Activated CD4-positive, alpha-beta memory T cell treated with anti-CD3 and anti-CD28 coated beads for 36 hours (primary cell): ENCODE measurements at places on chromosomes 1 and 21. TPM values are rescaled to one million over a fixed set of nuclear protein-coding genes. Genes with fewer than 3 reads are reported as not detected.

CFH gene
- total RNA-seq: 2.5 TPM

CCDC17 gene
- total RNA-seq: 1.1 TPM

TFF3 gene
- total RNA-seq: not detected

C1orf87 gene
- total RNA-seq: not detected

TDRD5 gene
- not detected for total RNA-seq

PARK7 gene
- 429 TPM for total RNA-seq

DNA sequence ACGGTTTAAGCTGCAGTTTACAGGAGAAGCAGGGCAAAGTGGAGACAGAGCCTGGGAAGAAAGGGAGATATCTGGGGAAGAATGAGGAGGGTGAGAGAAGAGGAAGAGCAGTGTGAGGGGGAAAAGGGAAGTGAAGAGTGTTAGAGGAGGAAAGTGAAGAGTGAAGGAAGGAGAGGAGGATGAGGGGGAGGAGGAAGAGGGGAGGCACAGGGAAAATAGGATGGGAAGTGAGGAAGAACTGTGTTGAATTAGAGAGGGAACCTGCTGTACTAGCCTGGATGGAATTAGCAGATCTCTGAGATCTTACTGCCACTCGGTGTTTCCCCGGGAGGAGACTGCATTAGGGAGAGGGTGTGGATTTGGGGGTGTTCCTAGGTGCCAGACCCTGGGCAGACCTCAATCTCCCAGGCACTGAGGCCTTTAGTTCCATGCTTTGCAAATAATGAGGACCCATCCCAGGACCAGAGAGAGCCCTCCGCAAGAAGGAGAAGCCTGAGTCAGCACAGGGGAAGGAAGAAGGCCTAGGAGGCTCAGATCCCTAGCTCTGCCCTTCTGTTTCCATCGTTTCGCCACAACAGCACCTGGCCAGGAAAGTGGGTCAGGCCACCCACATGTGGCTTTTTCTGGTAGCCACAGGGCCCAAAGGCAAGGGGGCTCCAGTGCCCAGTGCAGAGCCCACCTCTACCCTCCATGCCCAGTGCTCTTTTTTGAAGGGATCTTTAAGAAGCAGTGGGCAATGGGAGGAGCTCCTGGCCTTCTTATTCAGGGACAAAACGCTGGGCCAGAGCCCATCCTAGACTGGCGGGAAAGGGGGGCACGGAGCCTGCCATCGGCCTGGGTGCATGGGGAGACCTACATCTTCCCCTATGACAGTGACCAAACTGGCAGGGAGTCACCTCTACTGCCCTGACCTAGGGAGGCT is 2.0 kb downstream of the LRRN2 start:
- no peak for DNase-seq

DNA sequence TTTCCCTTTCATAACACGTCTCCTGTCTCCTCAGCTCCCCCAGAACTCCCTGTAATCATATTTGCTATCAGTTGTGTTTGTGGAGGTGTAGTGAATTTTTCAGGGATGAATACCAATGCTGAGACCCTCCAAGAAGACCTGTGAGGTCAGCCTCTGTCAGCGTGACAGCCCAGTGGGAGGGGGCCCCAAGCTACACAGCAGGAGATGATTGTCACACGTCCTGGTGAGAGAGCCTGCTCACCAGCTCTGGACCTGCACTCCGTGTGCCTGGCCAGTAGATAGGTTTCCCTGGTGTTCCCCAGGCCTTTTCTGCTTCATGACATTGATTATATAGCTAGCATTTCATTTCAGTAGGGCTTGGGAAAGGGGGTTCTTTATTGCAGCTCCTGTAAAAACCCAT is 421.5 kb downstream of the KIF26B start:
- DNase-seq: no peak

DNA sequence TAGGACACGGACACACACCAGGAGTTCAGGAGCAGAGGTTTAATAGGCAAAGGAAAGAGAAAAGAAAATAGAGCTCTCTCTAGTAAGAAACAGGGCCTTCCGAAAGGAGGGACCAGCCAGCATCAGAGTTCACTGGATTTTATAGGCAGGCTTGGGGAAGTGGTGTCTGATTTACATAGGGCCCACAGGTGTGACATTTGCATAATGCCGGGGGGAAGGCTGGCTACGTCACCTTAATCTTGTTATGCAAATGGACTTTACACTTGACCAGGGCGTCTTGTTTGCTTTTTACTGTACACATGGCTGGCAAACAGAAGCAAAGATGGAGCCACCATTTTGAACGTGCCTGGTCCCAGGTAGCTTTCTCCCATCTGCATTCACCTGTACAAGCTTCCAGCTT is at the start of gene OR14A16:
Gene OR14A16, minus strand, starts transcription at position 97 of the 400 bp plus-strand sequence. CDS start 8,390 bp downstream, outside the sequence.
- no peak for DNase-seq

- DNase-seq: no peak
Observed at GRCh38 chr1:156388174-156389137, 19.4 kb downstream of the RHBG start.

- DNase-seq: no peak
Observed at GRCh38 chr1:39540504-39541031, 36.0 kb downstream of the PABPC4 start.

DNA sequence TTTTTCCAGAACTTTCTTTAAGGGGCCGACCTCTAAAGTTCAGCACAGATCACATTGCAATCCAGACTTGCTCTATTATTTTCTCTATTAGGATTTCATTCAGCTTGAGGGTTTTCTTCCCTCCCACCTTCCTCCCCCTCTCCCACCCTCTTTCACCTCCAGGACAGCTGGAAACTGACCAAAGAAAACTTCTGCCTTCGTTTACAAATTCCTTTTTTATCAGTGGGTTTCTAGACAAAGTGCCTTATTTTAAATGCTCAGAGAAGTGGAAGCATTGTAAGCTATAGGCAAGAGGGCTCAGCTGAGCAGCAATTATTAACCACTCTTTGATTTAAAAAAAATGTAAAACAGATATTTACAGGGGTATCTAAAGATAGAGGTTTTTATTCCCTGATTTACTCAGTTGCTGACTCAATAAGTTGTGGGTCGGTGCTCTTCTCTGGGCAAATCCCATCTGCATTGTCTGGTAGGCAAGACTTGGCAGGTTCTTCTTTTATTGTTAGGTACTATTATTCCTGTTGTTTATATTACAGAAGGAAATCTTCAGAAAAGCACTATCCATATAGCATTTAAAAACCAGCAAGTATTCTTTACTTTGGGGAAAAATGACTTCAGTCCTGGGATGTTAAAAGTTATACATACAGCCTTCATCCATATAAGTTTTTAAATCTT is 277.0 kb upstream of the C1orf105 start:
- DNase-seq: no peak

DNA sequence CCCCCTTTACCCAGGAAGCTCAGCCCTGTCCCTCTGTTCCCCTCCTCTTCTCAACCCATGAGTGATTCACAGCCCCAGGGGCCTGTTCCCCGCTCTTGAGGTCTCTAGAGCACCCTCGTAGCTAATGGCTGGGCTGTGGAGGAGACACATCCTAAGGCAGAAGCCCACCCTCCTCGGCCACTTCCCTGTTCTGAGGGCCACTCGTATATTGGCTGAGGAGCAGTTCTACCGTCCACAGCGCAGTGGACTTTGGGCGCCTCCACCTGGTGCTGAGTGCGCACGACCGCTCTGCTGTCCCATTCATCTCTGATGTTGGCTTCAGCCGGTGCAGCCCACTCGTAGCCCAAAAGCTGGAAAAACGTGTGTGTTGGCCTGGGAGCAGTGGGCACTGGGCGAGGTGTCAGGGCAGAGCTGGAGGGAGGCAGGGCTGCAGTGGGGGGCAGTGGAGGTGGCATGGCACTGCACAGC is 24.5 kb upstream of the PKP1 start:
- DNase-seq: peak; percentile 2

DNA sequence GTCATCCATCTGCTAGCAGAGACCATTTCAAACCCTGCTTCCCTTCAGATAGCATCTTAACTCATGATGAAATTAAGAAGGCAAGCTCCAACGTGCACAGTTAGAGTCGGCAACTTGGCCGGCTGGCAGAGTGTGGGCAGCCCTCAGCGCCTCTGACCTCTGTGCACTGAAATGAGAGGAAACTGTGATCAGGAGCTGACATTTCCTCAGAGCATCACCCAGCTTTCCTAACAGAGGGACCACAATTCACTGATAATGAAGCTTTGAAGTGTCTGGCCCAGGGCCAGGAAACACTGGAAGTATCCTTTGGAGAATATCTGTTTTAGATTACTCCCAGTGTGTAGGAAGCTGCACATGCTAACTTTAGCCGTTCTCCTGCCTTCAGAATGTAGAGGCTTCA is 145.0 kb upstream of the ZC3H11B start:
- DNase-seq: no peak

- no peak for DNase-seq
Observed at GRCh38 chr1:230693221-230693620, 20.7 kb downstream of the AGT start.

DNA sequence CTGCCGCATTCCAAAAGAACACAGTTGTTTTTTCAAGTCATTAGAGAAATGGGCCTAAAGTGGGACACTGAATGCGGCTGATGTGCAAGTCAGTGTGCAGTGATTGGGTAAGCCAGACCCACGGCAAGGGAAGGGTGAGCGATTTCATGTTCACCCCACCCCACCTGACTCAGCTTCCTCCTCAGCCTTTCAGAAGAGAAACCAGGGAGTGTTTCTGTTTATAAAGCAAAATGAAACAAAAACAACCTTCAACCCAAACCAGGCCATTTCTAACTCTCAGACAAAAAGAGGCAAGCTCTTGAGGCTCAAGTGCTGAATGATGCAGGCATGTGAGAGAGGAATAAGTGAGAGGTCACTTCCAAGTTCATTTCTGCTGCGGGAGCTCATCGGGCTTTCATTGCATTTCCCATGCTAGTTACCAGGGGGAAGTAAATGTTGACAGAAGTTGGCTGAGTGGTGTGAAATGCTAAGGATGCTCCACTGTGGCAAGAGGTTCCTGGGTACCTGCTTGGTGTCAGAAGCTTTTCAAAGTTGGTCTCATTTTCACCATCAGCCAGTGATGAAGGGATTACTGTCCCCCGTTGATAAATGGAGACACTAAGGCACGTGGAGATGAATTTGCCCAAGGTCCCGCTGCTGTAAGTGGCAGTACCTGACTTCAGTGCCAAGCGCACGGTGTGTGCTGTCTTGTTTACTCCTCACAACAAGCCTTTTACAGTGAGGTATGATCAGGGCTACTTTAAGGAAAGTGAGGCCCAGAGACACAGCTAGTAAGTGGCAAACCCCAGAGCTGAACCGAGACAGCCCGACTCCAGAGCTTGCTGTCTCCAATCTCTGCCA is 29.1 kb downstream of the STPG1 start:
- peak; percentile 78 for DNase-seq

DNA sequence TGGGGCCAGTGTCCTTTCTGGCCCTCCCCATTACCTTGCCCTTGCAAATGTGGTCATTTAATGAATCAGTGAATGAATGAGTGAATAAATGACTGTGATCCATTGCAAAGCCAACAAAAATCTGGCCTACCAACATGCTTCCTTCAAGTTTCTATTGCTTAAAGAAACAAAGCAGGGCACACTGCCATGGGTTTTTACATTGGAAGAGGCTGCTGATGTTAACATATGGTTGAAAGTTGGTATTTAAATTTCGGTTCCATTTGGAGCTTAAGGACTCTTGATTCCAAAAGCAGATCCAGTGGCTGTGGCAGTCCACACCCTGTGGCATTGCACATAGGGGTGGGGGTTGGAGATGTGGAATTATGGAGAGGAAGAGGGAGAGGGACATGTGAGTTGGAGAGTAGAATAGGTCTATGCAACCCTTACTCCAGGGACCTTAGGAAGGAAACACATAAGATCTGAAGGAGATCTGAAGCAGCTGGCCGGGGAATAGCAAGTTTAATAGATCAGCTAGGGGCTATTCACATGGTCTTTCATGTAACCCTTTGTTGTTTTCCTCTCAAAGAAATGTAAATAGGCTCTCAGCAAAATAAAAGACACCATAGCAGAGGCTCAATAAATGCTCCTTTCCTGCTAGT is 7.2 kb downstream of the ABCA4 start:
- DNase-seq: no peak

GRCh38 chr1:98119796-98120195 is 199.0 kb upstream of the DPYD start:
- DNase-seq: no peak

DNA sequence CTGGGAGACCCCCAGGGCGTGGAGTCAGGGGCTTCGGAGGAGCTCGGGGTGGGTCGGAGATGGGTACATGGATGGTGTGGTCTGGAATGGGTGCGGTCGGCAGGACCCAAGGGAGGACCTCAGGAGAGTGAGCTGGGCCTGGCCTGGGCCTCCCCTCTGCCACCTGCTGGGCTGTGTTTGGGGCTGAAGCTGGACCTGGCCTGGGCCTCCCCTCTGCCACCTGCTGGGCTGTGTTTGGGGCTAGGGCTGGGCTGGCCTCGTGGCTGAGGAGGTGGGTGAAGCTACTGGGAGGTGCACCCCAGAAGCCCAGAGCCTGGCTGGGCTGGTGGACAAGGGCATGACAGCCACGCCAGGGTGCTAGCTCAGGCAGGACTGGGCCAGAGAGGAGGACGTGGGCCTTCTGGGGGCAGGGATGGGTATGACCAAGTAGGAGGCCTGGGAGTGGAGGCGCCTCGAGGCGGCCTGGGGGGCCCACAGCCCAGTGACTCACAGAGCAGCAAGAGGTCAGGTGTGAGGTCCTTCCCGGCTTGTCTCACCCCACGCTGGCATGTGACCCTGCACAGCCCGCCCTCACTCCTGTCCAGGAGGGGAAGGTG is 14.5 kb downstream of the SAMD11 start:
- DNase-seq: peak; percentile 43

- peak; percentile 72 for DNase-seq
Observed at GRCh38 chr1:15994590-15995351, 9.3 kb upstream of the SRARP start.

DNA sequence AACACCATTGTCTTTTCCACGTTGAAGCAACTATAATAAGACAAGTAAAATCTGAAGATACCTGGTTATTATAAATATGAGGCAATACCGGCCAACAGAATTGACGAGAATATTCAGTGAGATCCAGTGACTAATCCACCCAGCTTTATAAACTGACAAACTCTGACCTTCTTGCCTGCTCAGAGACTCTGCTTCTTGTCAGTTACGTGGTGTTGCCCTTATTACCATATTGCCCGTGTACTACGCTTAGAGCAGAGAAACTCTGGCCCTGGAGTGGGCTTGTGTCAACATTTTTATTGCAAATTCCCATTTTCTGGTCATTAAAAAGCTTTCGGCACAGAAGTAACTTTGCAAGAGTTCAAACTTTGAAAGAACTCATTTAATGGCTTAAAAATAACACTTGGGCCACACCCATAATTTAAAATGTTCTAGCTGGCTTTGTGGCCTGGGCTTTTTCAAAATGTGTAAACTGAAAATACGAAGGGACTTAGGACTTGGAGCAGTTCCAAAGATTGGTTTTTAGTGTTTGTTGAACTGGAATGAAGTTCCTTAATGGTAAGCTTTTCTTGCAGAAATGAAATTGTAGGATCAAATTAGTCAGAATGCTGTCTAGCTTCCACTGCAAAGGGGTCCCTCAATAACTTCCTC is 266.2 kb downstream of the LMO4 start:
- DNase-seq: no peak

GRCh38 chr21:15514073-15514946 is 215.5 kb upstream of the USP25 start:
- peak; percentile 67 for DNase-seq

GRCh38 chr1:223199094-223199647 is 56.1 kb upstream of the TLR5 start:
- no peak for DNase-seq

GRCh38 chr1:228871314-228872061 is 136.2 kb downstream of the RHOU start:
- no peak for DNase-seq
